RWPE2 (cell line): ENCODE measurements at places on chromosomes 3 and 15.

GRCh38 chr15:101000271-101000681 lies 81.1 kb downstream of the LRRK1 start:
- DNase-seq = no peak

GRCh38 chr15:51494411-51495314 lies 127.9 kb downstream of the DMXL2 start:
- no peak for DNase-seq

DNA sequence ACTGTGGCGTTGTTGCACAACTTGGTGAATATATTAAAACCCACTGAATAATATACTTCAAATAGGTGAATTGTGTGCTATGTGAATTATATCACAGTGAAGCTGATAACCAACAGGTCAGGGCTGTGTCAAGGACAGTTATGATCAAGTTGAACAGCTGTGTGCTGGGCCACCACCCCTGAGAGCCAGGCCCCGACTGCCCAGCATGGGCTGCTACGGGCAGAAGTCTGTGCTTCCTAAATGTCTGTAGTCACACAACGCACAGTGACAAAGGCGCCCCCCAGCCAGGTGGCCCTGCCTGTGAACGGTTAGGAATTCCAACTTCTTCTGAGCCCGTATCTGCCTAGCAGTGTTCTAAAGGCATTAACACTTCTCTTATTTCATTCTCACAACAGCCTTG lies 32.8 kb downstream of the TKT start:
- no peak for DNase-seq

DNA sequence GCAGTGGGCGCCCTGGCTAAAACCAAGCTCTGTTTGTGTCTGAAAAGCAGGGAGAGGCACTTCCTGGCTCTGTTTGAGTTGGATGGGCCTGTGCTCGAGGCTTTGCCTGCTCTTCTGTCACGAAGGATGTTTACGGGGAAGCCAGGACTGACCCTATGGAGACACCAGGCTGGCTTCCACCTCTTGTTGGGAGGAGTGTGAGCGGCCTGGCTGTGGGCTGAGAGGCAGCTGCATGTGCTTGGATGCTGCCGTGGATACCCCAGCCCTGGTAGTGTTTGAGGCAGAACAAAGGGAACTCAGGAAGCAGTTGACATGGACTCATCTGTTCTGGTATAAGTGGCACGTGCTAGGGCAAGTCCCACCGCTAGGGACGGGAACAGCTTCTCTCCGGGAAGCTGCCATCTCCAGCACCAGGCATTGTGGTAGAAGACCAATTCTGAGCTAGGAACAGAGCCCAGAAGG lies 17.6 kb upstream of the SLC41A3 start:
- peak; percentile 44 for DNase-seq

GRCh38 chr3:33665294-33665693 lies 52.8 kb downstream of the CLASP2 start:
- DNase-seq = no peak

GRCh38 chr15:29988701-29989100 lies 94.1 kb upstream of the GOLGA8J start:
- no peak for DNase-seq

- DNase-seq = no peak
Measured at GRCh38 chr3:136750209-136750896, 1.8 kb downstream of the STAG1 start.

DNA sequence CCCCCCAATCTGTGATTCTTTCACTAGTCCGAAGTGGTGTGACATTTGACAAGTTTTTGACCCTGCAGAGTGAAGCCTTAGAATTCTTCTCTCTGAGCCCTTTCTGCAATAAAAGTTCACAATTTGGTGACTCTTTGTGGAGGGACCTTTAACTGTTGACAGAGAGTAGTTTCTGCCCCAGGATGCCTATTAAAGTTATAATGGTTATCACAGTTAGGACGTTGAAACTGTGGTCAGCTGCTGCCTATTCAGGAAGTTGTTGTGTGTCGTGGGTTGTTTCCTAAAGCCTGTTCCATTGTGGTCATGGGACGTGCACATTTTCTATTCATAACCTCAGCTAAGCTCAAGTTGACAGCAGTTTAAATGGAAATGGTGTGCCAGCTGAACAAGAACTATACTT lies 274.5 kb downstream of the NEK10 start:
- DNase-seq = no peak

- DNase-seq = no peak
Measured at GRCh38 chr3:132592216-132592615, 4.9 kb upstream of the ACKR4 start.

- DNase-seq = no peak
Measured at GRCh38 chr3:19364148-19364547, 215.8 kb downstream of the KCNH8 start.

DNA sequence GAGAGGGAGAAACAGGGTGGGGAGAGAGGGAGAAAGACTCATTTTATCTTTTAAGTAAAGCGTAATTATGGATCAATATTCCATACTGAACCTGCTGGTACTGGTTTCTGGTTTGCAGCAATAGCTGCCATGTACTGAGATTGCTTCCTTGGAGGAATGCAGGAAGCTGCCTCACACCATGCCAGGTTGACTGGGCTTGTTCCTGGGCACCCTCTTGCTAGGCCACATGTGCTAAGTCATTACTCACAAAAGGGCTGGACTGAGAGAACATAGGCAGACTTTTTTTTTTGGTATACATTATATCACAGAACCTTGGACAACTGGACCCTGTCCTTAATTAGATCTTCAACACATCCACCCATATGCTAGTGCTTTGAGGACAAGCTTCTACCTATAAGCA lies 193.4 kb downstream of the ZNF621 start:
- DNase-seq = no peak

DNA sequence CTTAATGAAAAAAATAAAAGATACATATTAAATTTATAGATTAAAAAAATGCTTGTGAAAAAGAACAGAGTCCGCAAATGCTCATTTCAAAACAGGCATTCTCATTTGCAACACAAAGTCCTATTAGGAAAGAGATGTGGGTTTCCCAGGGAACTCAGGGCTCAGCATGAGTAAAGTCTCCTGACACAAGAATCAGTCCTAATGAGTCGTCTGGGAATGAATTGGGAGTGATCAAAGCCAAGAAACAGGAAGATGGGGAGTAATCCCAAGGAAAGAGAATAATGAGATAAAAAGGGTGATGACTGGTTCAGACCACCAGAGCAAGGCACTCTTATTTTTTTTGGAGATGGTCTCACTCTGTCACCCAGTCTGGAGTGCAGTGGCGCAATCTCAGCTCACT lies 443.7 kb downstream of the NR2F2 start:
- DNase-seq = no peak

DNA sequence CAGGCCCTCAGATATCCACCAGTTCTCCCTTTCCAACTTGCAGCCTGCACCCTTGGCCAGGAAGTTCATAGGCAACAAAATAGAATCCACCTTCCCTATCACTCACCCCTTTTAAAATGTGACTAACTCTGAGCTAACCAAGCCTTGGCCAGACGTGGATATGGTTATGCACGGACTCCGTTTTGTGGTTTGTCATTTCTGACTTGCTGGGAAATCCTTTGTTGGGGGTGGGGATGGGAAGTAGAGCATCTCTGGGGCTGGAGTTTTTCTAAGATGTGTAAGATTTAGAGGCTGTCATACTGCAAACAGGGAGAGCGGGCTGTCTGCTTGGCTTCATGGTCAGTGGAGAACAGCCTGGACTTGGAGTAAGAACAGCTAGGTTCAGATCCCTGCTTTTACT lies 62.6 kb downstream of the SMAD3 start:
- DNase-seq = peak; percentile 92

DNA sequence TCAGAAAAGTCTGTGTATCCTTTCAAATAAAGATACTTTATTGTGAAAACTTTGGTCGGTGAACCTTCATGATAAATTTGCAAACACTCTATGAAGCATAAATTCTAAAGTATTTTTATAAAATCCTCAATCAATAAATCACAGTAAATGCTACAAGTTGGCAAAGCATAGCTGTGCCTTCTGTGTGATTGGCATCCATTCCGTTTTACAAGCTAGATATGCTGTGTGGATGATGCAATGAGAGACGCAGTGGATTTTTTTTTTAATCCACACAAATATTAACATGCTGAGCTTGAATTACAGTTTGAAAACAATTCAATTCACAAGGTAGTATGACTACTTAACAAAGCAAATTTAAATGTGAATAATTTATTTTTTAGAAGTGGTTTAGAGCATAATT lies 937.2 kb downstream of the ZPLD1 start:
- DNase-seq = no peak

GRCh38 chr3:115099986-115100571 lies 47.0 kb downstream of the ZBTB20 start:
- DNase-seq = no peak

DNA sequence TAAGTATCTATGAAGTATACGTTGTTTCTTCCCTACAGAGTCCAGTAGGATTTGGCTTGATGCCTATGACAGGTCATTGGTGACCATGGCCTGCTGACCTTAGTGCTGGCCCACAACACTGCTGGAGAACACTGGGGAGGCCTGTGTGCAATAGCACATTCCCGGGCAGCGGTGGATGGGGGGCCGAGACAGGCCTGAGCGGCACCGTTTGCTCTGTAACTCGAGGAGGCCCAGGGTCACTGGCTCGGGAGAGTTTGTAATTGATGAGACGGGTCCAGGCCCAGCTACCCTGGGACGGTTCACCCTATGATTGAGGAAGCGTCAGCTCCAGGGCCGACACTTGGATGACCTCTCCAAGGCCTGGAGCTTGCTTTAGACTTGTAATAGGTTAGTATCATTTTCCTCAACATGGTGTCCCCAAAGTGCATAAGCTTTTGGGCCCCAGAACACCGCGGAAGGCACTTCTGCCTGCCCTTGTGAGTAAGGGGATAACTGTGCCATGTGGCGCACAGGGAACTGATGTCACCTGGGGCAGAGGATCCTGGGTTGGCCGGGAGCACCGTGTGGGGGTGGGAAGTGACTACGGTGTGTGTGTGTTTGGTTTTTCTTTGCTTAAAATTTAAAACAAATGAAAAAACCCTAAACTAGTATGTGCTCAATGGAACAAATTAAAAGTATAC lies 12.0 kb downstream of the TRPM1 start:
- DNase-seq = no peak

- no peak for DNase-seq
Measured at GRCh38 chr3:33131331-33132018, 17.7 kb downstream of the CRTAP start.

GRCh38 chr3:136728918-136729317 lies 23.3 kb downstream of the STAG1 start:
- no peak for DNase-seq

DNA sequence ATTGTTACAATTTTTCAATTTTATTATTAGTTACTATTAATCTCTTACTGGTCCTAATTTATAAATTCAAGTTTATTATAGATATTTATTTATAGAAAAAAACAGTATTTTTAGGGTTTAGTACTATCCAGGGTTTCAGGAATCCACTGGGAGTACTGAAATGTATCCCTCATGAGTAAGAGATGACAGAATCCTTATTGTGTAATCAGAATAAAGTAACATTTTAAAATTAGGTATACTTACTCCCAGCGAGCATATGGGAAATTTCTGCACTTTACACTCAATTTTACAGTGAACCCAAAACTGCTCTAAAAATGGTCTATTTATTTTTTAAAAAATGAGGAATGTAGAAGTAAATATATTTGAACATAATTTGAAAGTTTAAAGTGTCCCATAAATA lies 202.7 kb downstream of the CGGBP1 start:
- DNase-seq = no peak

- DNase-seq = no peak
Measured at GRCh38 chr3:107272885-107273284, 104.4 kb upstream of the CCDC54 start.

- DNase-seq = no peak
Measured at GRCh38 chr3:102410616-102411015, 24.2 kb upstream of the ZPLD1 start.

- DNase-seq = no peak
Measured at GRCh38 chr3:125316246-125316645, 58.9 kb downstream of the ZNF148 start.

DNA sequence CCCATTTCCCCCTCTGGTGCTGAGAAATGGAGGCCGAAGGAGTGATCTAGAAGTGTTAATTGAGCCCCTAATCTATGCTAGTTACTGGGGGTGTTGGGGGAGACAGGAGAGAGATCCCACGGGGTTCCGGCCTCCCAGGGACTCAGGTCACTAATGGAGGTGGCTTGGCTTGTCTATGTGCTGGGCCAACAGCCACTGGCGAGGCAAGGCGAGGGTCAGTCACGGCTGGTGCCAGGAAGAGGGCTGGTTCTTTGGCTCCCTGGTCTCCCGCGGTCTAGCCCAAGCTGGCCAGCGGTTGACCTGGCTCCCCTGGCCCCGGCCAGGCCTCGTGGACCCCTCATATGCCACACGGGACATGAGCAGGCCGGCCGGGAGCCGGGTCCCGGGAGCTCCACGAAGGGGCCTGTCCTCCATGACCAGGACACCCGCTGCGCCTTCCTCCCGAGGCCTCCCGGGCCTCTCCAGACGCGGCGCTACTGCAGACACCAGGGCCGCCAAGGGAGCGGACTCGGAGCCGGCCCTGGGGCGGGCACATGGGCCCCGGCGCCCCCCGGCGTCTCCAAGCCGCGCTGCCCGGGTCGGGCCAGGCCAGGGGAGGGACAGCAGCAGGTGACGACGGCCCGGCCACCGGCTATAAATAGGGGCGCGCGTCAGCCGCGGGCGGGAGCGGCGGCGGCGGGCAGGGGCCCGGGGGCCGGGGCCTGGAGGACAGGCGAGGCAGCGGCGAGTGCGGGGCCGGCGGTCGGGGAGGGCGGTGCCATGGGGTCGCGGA lies at the start of gene ALPK3:
ALPK3 (plus strand) TSS at position 663 of the 772 bp plus-strand sequence; CDS start at position 760, 97 bp downstream.
- DNase-seq = peak; percentile 73

- no peak for DNase-seq
Measured at GRCh38 chr15:64355348-64355943, 527 bp downstream of the CSNK1G1 start.

DNA sequence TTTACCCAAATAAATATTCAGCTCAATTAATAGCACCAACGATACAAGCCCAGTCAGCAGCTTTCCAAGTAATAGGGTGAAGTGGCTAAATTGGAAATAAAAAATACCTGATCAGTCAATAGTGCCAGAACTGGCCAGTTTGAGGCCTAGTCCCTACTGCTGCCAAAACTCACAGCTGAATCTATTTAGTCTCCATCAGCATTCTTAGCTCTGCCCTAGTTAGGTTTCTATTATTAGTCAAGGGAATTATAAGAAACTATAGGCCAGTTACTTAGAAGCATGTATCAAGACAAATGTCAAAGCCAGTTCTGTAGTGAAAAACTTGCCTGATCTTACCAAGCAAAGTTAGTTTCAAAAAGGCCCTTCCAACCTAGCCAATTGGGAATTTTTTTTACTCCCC lies 146.2 kb upstream of the ZBTB20 start:
- DNase-seq = no peak

DNA sequence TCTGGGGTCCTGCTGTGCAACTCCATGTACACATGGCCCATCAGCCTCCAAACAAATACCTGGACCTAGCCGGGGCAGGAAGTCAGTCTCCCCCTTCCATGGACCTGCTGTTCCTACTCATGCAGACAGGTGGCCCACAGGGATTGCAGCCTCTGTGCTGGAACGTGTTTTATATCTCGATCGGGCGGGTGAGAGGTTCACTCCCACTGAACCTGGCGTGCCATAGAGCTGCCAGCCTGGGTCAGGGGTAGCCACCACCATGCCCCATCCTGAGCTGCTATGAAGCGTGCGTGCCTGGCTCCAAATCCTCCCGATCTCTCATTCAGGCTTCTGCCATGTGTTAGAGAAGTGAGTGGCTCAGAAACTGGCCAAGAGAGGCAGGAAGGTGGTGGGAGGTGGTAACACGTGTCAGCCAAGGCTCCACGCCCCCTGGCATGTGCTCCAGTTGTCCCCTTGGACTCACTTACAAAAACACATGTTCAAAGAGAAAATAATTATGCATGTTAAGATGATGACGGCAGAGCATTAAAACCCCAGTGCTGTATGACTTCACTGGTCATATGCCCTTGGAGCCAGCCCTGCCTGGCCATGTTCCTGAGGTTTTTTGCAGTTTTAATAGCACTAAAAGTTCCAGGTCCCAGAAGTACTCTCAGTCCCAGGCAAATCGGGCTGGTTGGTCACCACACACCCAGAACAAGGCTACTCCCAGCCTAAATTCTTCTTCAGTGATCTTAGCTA lies 30.6 kb downstream of the CTSH start:
- DNase-seq = peak; percentile 70
